ENCODE measurements at places on chromosomes 7 and 10. TPM values are rescaled to one million over a fixed set of nuclear protein-coding genes. Genes with fewer than 3 reads are reported as not detected.
A peak's percentile ranks its signal among the peaks of the same experiment; 100 is the strongest.

LEP gene
- not detected for total RNA-seq

ITPRID1 gene
- not detected for total RNA-seq

DNA sequence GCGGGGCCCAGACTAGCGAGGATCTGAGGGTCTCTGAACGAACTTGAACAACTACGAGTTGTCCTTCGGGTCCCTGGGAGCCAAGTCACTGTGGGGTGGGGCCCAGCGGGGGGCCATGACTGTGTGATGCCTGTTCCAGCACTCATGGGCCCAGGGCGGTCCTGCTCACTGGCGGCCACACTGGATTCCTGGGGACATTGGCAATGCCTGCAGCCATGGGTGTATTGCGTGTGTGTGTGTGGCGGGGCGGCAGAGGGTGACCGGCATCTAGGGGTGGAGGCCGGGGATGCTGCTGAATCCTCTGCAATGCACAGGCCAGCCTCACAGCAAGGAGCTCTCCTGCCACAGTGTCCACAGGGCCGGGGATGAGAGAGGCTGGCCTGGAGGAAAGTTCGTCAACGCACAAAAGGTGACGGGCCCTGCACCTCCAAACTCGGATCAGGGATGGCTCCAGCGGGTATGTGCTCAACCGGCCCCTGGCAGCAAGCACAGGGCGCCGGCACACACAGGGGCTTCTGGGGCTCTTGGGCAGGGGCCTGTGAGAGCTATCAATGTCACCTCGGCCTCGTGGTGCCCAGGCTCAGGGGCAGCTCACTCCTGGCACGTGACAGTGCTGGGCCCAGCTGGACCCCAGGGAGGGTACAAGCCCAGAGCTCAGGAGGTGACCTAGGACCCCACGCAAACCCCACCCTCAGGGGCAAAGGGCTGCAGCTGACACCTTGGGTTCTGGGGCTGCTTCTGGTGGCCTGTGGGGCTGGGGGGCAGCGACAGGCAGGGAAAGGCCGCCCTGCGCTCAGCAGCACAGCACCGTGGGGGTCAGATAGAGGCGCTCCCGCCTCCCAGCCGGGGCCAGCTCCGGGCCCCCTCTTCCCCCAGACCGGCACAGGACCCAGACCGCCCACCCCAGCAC lies 27.9 kb downstream of the PAPOLB start:
- no peak for DNase-seq

- no peak for DNase-seq
Measured at GRCh38 chr10:9081253-9081652, 1026.8 kb downstream of the GATA3 start.

GRCh38 chr10:8072211-8072610 lies 17.7 kb downstream of the GATA3 start:
- DNase-seq, result no peak

DNA sequence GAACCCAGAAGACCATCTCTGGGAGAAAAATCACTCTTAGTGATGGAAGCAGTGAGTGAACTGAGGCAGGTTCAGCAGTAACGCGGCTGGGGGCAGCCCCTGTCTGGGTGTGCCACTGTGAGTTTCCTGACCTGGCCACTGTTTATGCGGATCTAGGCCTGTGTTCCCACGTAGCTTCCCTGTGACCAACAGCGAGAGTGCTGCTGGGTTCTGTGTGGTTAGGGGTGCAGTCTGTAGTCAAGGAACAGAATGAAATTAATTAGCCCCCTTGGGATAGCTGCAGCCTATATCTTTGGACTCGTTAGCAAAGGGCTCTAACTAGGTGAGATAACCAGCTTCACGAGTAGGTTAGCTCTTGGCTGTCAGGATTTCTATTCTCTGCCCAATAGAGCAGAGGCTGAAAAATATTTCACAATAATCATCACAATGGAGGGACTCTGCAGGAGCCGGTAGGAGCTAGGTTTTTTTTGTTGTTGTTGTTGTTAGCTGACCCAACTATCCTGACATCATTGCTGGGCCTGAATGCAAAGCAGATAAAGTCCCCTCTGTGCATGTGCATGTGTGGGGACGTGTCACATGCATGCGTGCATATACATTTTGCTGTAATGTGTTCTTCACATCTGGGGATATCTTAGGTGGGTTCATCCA lies 164.9 kb downstream of the TMEM178B start:
- DNase-seq, result no peak

LOXL4 gene
- 3.2 TPM for total RNA-seq

- no peak for DNase-seq
Measured at GRCh38 chr10:129658376-129659072, 191.5 kb downstream of the MGMT start.

GRCh38 chr10:25502453-25502852 lies 327.7 kb downstream of the GPR158 start:
- DNase-seq, result no peak

GRCh38 chr7:152760854-152761748 lies 1.5 kb downstream of the ACTR3B start:
- DNase-seq, result no peak

CCNJ gene
- total RNA-seq, result 7.8 TPM

DNA sequence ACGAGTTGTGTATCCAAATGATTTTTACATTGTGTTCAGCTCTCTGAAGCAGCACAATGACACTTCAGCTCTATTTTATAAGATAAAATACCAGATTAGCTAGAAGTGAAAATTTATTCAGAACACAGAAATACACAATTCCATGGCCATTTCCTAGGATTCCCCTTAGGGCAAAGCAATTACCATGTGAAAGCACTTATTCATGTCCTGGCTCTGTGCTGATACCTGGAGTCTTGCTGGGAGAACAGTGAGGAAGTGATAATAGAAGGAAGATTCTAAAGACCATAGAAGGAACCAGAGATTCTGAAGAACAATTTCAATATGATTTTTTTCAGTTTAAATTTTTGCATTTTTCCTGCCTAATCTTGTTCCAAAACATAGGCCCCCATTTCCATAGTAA lies 657.4 kb upstream of the ZWINT start:
- DNase-seq, result no peak

DNA sequence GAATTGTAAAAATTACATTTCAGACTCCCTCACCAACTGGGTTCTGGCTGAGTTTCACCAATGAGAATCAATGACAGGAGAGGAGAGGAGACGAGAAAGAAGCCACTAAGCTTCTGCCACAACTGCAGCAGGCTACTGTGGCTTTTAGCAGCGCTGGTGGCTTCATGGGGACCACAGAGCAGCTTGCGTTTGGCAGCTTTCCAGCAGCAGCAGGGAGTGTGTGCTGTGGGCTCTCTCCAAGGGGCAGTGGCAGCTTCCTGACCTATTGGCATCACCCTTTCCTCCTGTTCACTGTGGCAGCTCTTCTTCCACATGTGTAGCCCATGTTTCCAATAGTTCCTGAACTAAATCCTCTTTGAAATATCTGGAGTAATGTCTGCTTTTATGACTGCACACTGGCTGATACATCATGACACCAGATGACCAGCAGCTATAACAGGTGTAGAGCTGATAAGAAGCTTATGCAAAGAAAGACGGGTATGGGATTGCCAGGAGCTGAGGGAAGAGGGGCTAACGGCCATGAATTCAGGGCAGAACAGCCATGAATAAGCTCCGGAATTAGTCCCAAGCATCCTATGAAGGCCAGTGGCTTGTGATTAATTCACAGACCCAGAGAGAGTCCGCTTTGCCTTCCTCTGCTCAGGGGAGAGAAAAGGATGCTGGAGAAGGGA lies 46.8 kb downstream of the KCNH2 start:
- DNase-seq, result no peak

GRCh38 chr7:151793991-151794507 lies 82.9 kb downstream of the PRKAG2 start:
- peak; percentile 58 for DNase-seq

- DNase-seq, result no peak
Measured at GRCh38 chr7:21898265-21898930, 47.3 kb downstream of the CDCA7L start.

- no peak for DNase-seq
Measured at GRCh38 chr10:96678725-96679124, 41.6 kb downstream of the PIK3AP1 start.

DNA sequence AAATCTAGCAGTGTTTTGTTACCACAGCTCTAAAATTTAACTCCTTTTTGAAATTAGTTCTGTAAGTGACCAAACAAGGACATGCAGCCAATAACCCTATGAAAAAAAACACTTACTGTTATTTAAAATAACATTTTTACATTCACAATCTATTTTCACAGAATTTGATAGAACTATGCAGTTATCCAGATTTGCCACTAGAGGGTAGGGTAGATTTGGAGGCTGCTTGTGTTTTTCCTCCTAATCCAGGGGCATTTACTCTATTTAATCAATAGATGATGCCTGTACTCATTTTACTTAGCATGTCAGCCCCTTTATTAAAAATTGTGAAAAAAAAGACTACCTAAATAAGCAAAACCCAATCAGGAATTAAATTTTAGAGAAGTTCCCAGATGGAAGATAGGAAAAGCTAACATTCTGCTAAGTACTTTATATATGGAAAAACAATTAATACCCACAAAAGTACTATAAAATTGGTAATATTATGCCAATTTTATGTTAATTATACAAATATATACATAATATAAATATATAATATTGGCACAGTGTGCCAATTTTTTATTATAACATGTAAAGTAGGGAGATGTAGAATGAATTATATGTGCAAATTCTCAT lies 18.1 kb upstream of the LIPK start:
- no peak for DNase-seq

- no peak for DNase-seq
Measured at GRCh38 chr10:88934900-88935672, 17.5 kb downstream of the ACTA2 start.

- no peak for DNase-seq
Measured at GRCh38 chr7:35255443-35256255, 1.7 kb upstream of the TBX20 start.

DNA sequence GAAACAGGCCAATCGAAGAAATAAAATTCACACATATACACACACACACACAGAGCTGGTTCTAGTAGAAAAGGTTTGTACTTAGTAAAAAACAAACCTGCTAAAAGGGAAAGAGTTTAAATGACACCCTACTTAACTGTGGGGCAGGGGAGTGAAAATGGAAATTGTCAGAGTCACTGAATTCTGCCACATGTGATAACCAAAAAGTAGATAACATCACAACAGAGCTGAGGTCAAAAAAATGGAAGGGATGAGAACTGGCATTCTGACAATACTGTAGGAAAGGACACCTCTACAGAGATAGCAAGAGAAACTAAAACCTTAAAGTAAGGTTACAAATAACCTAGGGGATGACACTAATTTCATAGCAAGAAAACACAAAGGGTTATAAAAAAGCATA lies 74.6 kb downstream of the CACUL1 start:
- no peak for DNase-seq

All from chondrocyte (in vitro differentiated cells).